Karpas-422 (cell line): ENCODE measurements at places on chromosomes 5 and 9.

DNA sequence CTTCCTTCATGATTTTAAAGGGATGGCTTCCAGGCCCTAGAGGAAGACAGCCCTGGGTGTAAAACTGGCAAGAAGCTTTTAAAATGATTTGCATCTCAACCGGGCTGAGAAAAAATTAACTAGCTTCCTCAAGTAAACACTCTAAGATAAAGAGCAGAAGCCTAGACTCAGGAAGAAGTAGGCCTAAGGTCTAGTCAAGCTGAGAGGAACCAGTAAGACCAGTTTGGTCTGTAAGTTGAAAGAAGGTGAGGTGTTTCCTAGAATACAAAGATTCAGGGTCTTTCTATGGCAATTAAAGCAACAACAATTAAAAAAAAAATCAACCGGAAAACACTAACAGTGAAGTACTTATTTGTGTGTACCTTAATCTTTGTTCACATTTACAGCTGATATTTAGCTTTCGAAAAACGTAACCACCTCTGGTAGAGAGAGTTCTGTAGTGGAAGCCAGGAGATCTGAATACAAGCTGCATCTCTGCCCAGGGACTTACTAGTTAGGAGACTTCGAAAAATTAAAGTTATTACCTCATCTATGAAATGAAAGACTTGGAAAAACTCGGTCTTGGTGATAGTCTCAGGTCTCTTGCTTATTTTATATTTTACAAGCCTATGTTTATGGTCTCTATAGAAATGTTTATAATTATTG is 75.7 kb downstream of the TUSC1 start:
- DNase-seq: no peak

GRCh38 chr5:131795879-131796792 is 681 bp downstream of the FNIP1 start:
- peak; percentile 72 for DNase-seq

GRCh38 chr5:120092649-120093048 is 371.5 kb upstream of the PRR16 start:
- no peak for DNase-seq

DNA sequence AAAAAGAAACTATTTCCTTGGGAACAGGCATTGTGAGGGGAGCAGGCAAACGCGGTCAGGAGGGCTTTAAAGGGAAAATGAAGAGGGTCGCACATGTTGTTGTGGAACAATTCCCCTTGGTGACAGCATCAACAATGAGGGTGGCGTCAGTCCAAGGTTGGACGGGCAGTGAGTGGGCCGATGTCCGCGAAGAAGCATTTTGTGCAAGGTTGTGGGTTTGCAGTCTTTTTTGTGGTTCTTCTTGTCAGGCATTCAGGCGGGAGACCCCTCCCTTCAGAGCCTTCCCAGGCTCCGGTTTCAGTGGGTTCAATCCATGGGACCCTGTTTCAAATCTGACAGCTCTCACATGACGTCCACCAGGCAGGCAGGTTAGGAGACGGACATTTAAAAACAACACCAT is 11.1 kb upstream of the SLC6A19 start:
- DNase-seq: no peak

DNA sequence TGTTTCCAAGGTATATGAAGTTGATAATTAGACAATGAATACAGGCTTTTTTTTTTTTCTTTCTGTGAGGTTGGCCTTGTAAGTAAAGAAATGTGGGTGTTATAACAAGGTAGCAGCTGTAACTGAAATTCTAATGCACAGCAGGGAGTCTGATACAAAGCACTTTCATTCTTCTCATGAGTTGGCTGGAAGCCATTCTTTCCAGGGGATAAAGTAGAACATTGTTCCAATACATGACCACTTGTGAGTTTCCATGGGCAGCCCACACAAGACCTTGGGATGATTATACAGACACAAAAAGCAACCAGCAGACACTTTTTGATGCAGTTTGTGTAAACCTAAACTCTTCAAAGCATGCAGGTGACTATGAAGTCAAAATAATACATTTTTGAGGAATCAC is 1785.9 kb upstream of the WWC1 start:
- DNase-seq: no peak

DNA sequence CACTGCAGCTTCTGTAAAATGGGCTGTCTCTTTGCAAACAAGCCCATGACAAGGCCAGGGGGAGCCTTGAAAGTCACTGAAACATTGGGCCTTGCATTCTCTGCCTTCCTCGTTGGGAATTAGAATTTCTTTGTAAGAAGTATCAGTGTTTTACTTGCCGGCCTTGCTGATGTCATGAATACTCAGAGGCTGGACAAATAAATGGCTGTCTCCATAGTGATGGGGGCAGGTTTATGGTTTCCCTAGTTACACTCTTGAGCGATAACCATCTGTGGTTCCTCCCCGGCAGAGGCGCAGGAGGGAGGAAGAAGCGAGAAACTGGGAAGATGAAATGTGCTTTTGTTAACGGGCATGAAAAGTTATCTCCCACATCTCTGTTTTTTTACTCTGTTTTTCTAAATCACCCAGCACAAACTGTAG is 272.7 kb upstream of the PANK3 start:
- DNase-seq: no peak

DNA sequence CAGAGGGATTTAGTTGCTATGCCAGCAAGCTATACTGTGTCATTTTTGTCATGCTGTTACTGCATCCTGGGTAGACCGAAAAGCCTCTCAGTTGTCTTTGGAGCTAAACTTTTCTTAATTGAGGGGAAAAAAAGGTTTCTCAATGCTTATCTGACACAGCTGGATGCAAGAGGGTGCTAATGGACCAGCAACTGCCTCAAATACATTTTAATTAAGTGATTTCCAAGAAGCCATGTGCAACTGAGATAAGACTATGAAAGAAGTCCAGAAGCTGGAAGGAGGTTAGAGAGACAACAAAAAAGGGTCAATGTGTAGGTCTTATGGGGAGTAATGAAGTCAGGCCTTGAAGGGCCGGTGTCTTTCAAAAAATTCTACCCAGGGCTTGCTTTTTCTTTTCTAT is 465.7 kb upstream of the DMAC1 start:
- DNase-seq: no peak

GRCh38 chr5:168364151-168364661 is 72.8 kb downstream of the WWC1 start:
- no peak for DNase-seq

DNA sequence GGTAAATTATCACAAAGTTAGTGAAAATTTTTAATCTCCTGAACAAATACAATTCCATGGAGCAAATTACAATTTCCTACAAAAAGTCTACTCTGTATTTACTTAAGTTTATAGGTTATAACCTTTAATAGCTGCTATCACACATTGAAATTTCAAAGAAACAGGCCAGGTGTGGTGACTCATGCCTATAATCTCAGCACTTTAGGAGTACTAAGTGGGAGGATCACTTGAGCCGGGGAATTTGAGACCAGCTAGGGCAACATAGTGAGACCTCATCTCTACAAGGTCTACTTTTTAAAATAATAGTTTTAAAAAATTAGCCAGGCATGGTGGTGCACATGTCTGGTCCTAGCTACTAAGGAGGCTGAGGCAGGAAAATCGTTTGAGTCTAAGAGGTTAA is 50.3 kb downstream of the HINT1 start:
- no peak for DNase-seq

DNA sequence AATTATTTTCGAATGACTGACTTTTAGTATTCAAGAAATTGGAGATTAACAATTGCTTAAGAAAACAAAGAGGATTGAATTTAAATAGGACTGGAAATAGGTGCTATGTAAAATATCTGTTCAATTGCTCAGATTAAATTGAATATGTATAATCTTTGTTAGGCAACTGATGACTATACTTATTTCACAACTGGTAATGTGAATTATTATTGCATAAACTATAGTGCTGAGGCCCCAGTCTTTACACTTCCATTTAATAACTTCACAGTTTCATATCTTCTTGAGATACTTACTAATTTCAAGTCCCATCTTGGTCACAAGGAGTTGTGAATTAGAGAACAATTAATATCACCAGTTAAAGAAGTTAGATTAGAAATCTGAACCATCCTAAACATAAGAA is 16.7 kb downstream of the CEP78 start:
- DNase-seq: no peak

DNA sequence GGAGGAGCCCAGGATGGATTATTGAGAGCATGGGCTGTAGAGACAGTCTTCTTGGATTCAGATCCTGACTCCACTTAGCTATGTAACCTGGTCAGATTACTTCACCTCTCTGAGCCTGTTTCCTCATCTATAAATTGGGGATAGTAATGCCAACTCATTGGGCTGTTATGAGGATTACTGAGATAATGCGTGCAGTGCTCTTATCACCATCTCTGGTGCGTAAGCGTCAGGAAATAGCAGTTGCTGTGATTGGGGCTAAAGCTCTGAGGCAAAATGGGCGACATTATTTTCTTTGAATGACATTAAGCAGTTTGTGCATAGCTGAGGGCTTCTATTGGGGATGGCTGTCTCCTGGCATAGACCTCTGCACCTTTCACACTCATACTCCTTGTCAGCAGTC is 995 bp upstream of the MSMP start:
- no peak for DNase-seq

DNA sequence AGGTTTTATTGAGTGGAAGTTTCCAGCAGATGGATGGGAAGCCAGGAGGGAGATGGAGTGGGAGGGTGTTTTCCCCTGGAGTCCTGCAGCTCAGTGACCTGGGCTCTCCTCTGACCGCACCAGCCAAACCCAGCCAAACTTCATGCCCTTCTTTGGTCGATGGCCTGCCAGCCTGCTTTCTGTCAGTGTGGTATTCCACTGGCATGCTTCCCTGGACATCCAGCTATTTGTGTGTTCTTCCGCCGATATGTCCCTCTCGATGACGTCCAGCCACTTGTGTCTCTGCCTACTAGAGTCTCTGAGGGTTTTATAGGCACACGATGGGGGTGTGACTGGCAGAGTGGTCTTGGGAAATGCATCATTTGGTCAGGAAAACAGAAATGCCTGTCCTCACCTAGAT is 33.8 kb downstream of the GPBP1 start:
- DNase-seq: no peak

- no peak for DNase-seq
Measured at GRCh38 chr5:180817893-180818674, 15.5 kb upstream of the MGAT1 start.

- peak; percentile 39 for DNase-seq
Measured at GRCh38 chr5:119405419-119405818, 46.9 kb upstream of the HSD17B4 start.

DNA sequence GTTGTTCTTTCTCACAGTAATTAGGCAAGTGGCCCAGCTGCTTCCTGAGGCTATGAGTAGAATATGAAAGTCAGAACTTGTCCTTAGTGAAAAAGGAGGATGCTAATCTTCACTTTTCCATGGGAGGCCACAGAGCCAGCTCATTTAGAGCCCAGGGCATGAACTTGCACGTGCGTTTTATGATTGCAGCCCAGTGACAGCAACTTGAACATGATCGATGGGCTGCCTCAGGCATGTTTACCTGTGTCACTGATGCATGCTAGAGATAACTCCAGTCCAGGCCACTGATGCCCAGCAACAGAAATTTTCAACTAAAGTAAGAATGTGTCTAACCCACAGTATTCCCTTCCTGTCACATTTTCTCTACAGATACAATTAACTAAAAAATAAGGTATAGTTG is 179.3 kb downstream of the CTNND2 start:
- DNase-seq: no peak

DNA sequence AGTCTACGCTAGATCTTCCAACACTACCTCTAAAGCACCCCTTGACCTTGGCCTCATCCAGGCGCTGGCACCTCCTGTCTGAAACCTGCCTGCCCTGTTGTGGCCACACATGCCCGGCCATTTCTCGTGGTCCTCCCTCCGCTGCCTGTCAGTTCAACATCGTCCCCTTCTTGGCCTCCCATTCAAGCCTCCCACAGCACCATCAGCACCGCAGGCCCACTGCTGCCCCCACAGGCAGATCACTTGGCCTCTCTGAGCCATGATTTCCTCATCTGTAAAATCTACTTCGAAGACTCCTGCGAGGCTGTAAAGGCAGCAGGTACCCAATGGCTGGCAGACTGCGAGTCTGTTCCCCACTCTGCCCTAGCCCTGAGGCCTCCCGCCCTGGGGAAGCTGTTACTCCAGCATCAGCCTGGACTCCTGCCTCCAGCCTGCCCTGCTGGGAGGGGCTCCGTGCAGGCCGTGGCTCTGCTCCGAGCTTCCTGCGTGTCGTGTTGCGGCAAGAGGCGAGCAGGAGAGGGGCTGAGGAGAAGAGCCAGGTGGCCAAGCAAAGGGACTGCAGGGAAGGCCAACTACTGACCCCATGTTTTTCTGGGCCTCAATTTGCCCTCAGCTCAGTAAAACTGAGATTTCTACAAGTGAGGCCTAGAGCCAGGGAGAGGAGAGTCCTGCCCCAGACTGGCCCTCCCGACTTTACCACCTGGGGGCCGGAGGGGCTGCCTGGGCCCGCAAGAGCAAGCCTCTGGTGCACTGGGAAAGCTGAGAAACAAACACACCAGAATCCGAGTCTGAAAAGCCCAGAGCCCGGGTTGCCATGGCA is 70.5 kb upstream of the LRRTM2 start:
- no peak for DNase-seq

- DNase-seq: no peak
Measured at GRCh38 chr9:130078547-130078946, 24.8 kb downstream of the GPR107 start.

DNA sequence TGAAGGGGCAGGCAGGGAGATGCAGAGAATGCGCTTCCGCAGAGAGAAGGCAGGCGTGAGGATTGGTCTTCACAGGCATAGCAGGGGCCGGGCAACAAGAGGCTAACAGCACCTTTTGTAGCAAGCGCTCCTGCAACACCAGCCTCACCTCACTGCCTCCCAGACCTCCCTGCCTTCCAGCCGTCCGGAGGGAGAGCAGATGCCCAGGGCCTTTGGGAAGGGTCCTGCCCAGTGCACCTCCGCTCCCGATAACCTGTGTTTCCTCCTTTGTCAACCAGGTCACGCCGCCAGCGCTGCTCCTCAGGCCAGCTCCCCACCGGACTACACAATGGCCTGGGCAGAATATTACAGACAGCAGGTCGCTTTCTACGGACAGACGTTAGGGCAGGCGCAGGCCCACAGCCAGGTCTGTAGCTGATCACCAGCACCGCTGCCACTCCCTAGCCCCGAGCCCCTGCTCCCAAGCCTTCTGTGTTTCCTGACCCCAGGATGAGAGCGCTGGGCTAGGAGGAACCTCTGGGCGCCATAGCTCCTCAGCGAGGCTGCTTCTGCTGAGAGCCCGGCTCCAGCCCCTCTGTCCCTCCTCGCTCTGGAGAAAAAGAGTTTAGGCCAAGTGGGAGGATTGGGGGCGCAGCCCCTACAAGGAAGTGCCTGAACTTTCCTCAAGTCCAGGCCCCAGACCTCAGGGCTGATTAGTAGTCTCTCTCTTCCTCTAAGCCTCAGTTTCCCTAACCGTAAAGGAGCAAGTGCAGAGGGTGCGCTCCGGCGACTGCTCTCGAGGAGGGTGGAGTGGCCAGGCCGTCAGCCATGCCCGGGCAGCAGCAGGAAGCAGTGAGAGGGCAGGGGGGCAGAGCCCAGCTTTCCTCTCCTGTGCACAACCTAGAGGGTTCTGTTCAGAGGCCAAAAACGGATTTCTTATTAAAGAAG is 28.4 kb upstream of the PRDM12 start:
- no peak for DNase-seq

- DNase-seq: no peak
Measured at GRCh38 chr5:138626333-138626944, 51.2 kb upstream of the HSPA9 start.

DNA sequence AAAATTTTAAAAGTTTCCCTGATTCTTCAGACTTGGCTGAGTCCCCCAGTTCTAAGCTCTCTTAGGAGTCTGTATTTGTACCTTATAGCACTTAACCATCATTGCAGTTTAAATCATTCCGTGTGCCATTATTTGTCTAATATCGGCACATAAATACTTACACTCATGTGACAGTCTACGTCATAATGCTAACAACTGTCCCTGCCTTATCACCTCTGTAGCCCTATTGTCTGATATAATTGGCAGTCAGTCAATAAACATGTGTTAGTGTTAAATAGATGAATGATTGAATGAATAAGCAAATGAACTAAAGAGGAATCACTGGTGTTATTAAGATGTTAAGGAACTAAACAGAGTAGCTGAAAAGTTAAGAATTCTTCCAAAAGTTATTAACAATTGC is 287.8 kb downstream of the EBF1 start:
- no peak for DNase-seq
